ENCODE measurements at places on chromosomes 2 and 18. TPM values are rescaled to one million over a fixed set of nuclear protein-coding genes. Genes with fewer than 3 reads are reported as not detected.

GLI2 gene
- 5.1 TPM for total RNA-seq

SLC30A3 gene
- total RNA-seq, result not detected

GNLY gene
- total RNA-seq, result not detected

GRCh38 chr18:63083555-63083954, 236.0 kb downstream of the BCL2 start:
- DNase-seq, result peak; percentile 42

- DNase-seq, result peak; percentile 12
Measured at GRCh38 chr18:27838225-27838624, 338.7 kb downstream of the CDH2 start.

DNA sequence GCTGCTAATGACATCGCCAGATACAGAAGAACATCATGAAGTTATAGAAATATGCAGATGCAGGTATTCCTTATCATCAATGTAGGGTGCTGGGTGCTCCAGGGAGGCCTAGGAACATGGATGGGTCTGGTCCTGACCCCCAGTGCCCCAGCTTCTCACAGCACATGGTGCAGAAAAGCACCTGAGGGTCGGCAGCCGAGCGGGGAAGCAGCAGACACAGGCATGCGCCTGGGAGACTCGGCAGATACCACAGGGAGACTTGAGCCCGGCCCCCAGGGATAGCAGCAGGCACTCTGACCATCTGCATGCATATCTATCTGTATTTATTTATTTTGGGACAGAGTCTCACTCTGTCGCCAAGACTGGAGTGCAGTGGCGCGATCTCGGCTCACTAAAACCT, 43.2 kb downstream of the TMEM18 start:
- no peak for DNase-seq

GRCh38 chr18:23283916-23284430, 148.7 kb downstream of the CABLES1 start:
- peak; percentile 67 for DNase-seq

DNA sequence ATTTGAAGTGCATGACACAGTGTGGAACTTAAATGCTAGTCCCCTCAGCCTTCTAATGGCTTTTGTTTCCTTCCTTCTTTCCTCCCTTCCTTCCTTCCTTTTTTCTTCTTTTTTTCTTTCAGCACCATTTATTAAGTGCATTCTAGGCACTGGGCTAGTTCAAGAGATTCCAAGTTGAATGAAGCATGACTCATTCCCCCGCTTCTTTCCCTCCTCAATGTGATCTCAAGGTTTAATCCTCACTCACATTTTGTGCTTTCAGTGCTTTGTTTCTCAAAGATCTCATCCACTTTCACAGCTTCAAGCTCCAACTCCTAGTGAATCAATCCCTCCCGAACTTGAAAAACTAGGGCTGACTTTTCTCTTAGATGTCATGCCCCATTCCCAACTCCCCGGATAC, 90.1 kb downstream of the LBH start:
- peak; percentile 61 for DNase-seq

DNA sequence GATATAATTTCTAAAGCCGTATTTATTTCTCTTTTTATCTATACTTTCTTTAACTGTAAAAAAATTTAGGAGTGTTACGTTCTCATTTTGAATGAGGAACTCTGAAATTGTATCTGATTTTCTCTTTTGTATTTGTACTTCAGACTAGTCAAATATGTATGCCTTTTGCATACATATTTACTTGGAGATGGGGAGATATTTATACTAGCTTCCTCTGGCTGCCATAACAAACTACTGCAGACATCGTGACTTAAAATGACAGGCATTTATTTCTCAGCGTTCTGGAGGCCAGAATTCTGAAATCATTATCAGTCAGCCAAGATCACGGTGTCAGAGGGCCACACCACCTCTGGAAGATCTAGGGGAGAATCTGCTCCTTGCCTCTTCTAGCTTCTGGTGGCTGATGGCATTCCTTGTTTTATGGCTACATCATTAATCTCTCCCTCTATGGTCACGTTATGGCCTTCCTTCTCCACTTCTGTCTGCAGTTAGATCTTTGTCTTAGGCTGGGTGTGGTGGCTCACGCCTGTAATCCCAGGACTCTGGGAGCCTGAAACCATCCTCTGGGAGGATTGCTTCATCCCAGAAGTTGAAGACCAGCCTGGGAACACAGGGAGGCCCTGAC, 8.2 kb downstream of the LCLAT1 start:
- no peak for DNase-seq

Measured in GM23248 (cell line).